Activated effector memory CD4-positive, alpha-beta T cell treated with anti-CD3 and anti-CD28 coated beads, Interleukin-2, amount 50 U/mL, for 16 hours (primary cell): ENCODE measurements at places on chromosomes 5 and 9.

- DNase-seq, result no peak
Measured at GRCh38 chr5:131163276-131164119, 1.6 kb downstream of the HINT1 start.

- DNase-seq, result no peak
Measured at GRCh38 chr5:116340799-116341198, 233.8 kb downstream of the SEMA6A start.

DNA sequence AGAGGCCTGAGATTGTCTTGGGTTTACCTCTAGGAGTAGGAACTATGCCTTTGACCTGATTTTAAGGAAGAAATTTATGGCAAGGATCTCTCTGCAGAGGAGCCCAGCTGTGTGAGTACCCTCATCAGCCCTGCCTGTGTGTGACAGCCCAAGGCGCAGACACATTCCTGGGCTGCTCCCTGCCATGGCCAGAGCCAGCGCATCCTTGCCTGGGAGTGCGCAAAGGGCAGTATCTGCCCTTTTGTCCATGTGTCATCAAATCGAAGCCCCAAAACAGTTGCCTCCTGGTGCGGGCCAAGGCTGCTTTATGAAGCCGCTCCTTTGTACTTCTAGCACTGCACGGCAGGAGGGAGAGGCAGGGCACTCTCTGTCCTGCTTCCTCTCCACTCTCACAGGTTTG, 51.9 kb downstream of the PRRT1B start:
- DNase-seq, result no peak

- DNase-seq, result peak; percentile 45
Measured at GRCh38 chr9:129318121-129319075, 140.3 kb upstream of the IER5L start.

DNA sequence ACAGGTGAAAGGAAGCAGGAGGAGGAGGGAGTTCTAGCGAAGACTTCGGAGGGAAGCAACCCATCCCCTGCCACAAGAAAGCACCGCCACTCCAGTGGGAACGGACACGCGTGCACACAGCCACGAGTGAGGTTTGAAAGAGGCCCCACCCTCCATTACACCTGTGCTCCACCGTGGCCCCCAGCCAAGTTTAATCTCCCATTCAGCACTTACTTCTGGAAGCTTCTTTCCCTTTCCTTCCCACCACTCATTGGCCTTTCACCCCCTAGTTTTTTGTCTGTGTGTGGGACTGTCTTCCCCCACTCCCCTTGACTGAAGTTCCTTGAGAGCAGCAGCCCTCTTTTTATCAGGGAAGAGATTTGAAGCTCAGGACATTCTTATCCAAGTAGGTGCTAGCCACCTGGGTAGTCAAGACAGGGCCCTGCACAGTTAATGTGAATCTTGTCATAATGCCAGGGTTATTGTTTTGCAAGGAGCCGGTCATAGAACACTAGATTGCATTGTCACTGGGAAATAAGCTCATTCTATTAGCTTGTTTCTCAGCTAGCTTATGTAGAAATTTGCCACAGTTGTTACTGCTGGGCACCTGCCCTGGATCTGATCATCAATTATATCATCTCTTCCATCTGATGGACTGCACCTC, 256.0 kb downstream of the DOCK8 start:
- peak; percentile 65 for DNase-seq

GRCh38 chr9:114004221-114004716, 73.8 kb downstream of the AMBP start:
- DNase-seq, result peak; percentile 44

GRCh38 chr5:132429463-132430440, 60.2 kb downstream of the SLC22A5 start:
- peak; percentile 21 for DNase-seq

DNA sequence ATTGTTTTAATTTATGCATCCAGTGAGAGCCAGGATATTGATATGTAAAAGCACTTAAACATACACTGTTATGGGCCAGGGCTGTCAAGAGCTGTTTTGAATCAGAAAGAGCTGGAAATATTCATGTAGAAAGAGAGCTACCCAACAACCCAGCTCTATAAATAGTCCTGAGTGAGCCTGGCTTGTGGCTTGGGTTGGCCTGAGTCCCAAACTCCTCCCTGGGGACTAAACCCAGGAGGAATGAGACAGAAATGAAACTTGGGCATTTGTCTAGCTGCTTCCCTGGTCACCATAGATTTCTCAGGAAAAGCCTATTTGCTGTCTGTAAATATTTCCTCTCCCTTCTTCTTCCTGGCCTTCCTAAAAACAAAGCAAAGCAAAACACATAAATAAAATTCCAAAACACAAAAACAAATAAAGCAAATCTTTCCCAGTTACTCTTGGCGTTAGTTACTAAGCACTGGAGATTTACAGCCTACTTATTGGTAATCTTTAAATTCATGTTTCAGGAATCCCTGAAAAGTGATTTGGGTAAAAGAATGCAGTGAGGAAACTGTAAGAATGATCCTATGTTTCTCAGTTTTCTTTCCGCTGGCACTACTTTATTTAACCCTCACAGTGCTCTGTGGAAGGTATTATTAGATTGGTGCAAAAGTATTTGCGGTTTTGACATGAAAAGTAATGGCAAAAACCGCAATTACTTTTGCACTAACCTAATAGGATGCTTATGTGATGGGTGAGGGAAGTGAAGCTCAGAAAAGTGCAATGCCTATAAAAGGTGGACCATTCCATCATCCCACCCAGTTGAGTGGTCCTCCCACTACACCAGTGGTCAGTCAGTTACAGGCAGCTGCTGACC, 111.8 kb downstream of the CARTPT start:
- no peak for DNase-seq

DNA sequence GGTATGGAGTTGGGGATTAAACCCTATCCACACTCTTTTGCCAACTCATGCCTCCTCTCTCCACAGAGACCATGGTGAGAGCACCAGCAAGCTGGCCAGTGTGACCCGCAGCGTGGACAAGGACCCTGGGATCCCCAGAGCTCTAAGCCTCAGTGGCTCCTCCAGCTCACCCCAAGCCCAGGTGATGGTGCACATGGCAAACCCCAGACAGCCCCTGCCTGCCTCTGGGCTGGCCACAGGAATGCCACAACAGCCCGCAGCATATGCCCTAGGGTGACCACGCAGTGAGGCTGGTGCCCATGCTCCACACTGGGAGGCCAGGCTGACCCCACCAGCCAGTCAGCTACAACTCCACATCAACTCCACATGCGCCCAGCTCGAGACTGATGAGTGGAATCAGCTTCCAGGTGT, 11.5 kb upstream of the CARD19 start:
- DNase-seq, result peak; percentile 46

DNA sequence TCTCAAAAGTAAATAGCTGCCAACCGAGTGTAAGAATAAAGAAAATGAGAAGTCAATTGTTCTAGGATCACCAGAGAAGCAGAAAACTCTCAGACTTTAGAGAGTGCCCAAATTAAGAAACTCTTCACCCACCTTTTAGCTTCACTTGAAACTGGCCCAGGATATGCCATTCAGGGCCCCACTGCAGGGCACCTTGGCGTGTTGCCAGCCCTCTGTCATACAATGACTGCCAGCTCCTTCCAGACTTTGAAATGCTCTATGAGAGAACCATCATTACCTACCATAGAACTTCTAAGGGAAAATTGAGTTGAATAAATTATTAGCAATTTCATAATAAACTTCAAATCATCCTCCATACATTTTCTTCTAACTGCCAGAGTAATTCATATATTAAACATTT, 240.5 kb downstream of the CETN3 start:
- DNase-seq, result no peak

- no peak for DNase-seq
Measured at GRCh38 chr9:73080110-73080694, 71.5 kb upstream of the ANXA1 start.

DNA sequence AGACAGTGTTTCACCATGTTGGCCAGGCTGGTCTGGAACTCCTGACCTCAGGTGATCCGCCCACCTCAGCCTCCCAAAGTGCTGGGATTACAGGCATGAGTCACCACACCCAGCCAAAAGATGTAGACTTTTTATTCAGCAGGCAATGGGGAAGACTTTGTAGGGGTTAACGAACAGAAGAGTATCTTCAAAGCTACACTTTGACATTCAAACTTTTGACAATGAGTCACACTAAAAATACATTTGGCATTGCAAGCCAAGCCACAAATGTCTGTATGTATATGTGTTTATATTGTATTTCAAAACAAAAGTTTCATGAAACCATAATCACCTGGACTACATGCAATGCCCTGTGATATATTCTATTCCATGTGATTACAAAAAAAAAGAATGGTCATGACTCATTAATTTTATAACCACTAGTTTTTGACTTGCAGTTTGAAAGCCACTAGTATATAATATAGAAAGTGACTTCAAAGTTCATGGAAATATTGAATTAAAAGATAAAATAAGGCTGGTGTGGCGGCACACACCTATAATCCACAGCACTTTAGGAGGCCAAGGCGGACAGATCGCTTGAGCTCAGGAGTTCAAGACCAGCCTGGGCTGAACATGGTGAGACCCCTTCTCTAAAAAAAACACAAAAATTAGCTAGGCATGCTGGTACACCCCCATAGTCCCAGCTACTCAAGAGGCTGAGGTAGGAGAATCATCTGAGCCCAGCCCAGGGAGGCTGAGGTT, 8.3 kb downstream of the DIMT1 start:
- no peak for DNase-seq

DNA sequence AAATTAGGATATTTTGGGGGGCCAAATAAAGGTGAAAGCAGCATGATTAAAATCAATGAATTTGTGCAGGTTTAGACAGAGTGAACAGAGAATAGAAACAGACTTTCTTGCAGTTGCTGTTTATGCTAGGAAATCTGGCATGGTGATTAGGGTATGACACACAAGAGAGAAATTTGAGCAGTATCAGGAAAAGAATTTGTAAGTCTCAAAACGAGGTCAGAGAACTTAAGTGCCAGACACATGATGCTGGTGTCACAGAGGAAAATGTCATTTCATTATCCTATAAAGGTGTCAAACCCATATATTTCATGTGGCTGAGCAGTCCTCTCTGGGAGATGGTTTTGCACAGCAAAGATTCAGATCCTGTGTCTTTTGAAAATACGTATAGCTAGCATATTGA, 15.7 kb downstream of the LVRN start:
- DNase-seq, result no peak

DNA sequence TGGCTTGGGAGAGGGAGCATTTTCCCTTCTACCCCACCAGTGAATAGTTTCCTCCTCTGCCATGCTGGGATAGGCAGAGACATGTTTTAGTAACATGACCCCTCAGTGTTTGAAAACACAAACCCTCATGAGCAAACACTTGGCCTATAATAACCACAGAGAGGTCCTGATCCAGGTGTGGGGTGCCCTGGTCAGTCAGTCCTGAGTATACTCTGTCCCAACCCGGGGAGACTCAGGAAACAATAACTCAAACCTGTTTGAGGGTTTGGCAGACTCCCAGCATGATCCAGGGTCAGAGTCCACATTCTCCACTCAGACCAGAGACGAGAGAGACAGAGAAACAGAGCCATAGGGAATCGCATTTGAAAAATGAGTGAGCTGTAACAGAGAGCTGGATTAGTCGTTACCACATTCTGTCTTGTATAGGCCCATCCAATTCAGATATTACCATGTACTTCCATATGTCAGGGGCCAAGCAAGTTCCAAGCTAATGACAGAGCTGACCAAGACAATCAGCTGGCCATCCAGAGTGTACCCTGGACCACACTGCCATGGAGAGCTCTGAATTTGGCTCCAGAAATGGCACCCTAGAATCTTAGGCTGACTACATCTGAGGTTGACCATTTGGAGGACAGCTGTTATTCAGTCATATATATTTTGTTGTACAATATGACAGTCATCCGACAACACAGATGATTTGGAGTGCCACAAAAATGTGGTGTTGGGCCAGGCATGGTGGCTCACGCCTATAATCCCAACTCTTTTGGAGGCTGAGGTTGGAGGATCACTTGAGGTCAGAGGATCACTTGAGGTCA, 4.2 kb upstream of the CA9 start:
- DNase-seq, result no peak

GRCh38 chr5:107915176-107915812, 244.6 kb upstream of the EFNA5 start:
- DNase-seq, result no peak

DNA sequence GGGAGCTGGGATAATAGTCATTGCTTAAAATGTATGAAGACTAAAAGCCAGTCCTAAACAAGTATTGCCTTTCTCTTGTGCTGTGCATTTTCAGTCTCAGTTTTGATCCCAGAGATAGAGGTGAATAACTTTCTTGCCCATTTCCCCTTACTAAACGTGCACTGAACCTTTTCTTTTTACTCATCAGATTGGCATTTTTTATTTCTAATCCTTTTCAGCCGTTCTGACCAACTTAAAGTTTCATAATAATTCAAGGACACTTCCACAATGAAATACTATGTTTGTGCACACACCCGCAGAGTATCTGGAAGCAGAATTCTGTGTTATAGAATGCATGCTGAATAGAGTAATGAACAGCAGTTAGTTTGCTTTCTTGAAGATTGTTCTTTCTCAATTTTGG, 343.6 kb downstream of the LRRC70 start:
- DNase-seq, result no peak

- no peak for DNase-seq
Measured at GRCh38 chr5:62315376-62316175, 9.6 kb downstream of the KIF2A start.

DNA sequence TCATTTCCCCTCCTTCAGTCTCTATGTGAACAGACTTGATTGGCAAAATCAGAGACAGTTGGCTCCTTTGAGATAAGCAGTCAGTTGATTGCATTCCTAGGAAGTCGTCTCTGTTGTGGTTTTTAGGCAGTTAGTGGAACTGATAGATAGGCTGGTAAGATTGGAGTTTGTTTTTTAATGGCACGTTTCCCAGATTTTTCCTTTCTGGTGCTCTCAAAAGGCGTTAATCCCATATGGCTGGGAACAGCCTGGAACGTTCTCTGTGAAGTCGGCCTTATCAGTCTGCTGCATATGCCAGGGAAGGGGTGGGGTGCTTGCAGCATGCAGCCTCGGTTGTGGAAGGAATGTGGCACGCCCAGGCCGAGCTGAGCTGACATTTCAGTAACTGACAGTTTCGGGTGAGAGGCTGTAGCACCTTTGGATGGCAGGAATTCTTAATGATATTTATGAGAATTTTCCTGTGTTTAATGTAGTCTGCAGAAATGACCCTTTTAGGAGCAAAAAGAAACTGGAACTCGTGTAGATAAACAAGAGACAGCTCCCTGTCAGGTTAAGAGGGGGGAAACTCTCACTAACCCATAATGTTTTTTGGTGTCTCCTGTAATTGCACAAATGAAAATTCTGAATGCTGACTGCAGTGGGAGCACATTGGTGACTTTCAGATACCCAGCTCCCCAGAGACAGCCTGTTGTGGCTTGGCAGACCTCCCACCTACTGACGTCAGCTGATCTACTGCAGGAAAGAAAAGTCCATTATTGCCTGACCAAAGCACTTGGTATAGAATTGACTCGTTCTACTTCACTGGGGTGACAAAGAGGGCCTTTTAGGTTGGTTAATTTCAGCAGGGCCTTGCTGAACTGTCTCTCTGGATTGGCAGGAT, 6.3 kb downstream of the SPTAN1 start:
- peak; percentile 72 for DNase-seq
